ENCODE measurements at places on chromosomes 1 and 21.

DNA sequence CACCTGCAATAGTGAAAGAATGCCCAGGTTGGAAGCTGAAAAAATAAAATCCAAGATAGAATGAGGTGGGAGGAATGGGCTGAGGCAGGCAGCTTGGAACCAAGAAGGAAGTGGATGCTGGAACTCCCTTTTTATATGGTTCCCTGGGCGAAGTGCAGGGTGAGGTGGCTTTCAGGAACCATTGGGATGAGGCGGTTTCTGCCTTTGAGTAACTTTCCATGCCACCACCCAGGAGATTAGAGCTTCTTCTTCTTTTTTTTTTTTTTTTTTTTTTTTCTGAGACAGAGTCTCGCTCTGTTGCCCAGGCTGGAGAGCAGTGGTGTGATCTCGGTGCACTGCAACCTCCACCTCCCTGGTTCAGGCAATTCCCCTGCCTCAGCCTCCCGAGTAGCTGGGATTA is 17.8 kb upstream of the MRPS6 start:
- no peak for DNase-seq

- no peak for DNase-seq
Observed at GRCh38 chr1:76158126-76158525, 83.6 kb downstream of the ST6GALNAC3 start.

- peak; percentile 83 for DNase-seq
Observed at GRCh38 chr1:211323156-211324063, 3.2 kb upstream of the TRAF5 start.

DNA sequence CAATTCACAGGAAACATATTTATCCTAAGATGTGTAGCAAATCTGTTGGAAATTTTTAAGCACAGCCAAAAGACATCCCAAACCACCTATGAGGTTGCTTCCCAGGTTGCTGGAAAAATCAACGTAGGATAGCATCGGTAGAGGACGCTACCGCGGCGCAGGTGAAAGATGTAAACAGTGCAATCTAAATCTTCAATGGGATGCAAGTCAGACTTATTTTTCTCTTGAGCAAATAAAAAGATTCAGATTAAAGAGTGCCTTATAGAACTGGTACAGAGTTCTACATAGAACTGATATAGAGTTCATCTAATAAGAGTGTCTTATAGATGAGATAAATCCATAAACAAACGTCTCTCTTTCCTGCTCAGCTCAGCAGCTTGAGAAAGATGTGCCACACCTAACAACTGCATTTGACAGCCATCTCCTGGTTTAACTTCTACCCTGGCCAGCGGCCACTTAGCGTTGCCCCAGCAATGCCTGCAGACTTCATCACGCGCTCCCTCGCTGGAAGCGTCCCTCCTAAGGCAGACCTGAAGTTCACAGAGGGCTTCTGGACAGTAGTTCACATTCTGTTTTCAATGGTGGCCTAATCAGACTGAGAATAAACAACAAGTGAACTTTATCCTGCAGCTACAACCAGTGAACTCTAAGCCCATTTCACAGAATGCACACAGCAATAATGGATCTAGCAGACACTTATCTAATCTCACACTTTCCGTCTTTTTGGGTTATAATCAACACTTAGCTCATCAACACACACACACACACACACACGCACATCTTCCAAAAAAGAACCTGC is 164.5 kb downstream of the TOMM20 start:
- no peak for DNase-seq

DNA sequence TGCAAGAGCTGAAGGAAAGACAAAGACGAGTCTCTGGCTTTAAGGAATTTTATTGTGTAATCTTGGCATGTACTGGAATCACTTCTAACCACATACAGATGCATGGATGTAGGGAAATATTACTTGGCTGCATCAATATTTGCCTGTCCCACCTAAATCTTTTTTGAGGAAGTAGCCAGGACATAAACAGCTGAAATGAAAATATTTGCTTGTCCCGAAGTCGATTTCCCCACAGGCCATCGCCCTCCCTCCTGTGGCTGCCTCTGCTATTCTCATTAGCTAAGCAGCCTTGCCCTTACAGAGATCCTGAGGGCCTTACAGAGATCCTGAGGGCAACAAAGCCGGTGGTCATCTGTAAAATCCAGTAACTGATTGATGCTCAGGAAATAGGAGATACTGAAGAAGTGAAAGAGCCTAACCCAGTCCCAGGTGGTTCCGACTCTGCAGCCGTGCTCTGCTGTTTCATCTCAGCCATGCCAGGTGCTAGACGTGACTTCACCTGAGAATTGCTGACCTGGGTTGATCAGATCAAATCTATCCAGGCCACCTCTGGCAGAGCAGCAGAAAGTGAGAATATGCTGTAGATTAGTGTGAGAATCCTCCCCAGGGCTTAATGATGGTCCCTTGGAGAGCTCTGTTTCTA is 25.5 kb downstream of the MAN1C1 start:
- DNase-seq: peak; percentile 39

GRCh38 chr1:33178836-33179439 is 2.9 kb downstream of the TRIM62 start:
- no peak for DNase-seq

DNA sequence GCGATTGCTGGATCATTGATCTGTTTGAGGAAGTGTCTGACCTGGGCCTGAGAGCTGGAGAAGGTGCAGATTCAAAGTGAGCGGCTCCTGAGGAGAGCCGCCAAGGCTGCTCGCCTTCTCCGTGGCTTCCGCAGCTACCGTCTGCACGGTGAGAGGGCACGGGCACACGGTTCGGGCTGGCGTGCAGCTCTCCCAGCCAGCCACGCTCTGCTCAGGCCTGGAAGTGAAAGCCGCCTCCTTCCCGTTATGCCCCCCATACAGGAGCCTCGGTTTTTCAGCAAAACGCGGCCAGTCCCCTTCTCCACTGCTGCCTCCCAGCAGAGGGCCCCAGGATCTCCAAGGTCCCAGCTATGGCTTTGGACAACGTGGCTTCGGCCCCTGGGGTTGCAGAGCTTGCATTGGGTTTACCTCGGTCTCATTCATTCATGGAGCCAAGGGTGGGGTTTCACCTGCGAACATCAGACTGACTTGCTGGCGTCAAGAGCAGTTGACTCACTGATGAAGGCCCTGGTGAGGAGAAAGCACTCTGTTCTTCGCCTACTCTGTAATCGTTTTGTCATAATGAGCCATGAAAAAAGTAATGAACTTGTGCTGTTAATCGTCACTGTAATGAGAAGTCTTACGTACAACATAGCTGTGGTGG is 24.4 kb upstream of the PDXK start:
- DNase-seq: no peak

DNA sequence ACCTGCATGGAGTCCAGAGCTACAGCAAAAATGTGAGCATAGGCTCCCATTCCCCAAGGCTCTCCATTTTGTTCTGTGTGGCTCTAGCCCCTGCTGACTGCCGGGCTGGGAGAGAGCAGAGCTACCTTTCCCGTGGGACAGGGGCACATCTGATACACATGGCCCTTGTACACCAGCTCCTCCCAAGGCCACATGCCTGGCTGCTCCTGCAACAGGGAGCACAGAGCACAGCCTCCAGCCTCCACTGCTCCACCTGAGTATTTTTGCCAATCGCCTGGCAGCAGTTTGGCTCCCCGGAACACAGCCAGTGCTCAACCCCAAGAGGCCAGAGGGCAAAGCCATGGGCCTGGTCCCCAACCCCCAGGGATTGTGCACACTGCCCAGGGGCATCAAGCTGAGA is 146.5 kb downstream of the CHD1L start:
- no peak for DNase-seq

- DNase-seq: no peak
Observed at GRCh38 chr21:37040212-37040611, 32.7 kb downstream of the PIGP start.
